ENCODE measurements at places on chromosomes 5 and 9. TPM values are rescaled to one million over a fixed set of nuclear protein-coding genes. Genes with fewer than 3 reads are reported as not detected.

CHSY3 gene
- not detected for total RNA-seq

ELOVL7 gene
- 0.38 TPM for total RNA-seq

HEMGN gene
- total RNA-seq = 0.69 TPM

LCN2 gene
- not detected for total RNA-seq

RLN2 gene
- total RNA-seq = 4.6 TPM

PCDHGA11 gene
- total RNA-seq = not detected

FOXD4L6 gene
- total RNA-seq = not detected

STPG3 gene
- not detected for total RNA-seq

PCDHA4 gene
- total RNA-seq = not detected

NMUR2 gene
- not detected for total RNA-seq

SH3RF2 gene
- total RNA-seq = 0.12 TPM

SPINK13 gene
- total RNA-seq = not detected

PCDHGA6 gene
- total RNA-seq = 0.10 TPM

IRX4 gene
- total RNA-seq = not detected
